ENCODE measurements at places on chromosomes 3 and 15. TPM values are rescaled to one million over a fixed set of nuclear protein-coding genes. Genes with fewer than 3 reads are reported as not detected.

PIK3CB gene
- 24.8 TPM for total RNA-seq

GRCh38 chr3:140433431-140433830, 244.4 kb upstream of the TRIM42 start:
- no peak for DNase-seq

TJP1 gene
- total RNA-seq, result not detected

SYNPR gene
- total RNA-seq, result not detected

GRCh38 chr3:122092460-122093165, 37.5 kb downstream of the CD86 start:
- peak; percentile 86 for DNase-seq

DNA sequence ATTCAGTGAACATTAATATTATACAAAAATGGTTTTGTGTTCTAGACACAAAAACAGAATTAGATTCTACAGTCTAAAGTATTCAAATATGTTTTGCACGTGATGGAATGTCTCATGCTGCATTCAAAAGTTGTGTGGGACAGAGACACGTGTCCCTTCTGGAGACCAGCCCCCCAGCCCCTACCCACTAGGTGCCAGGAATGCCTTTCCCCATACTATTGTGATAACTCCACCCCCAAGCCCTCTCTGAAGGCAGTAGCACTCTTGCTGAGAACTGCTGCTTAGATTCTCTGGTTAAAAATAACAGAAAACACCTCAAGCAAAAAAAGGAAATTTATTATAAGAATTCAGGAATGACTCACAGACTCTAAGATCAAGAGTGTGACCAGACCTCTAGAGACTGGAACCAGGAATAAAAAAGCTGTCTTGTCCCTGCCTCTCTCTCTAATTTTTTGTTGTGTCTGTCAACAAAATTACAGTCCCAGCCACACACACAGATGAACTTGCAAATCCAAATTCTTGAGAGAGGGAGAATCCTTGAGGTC, 57.7 kb downstream of the PXYLP1 start:
- DNase-seq, result no peak

GRCh38 chr15:31516440-31516839, 189.8 kb downstream of the KLF13 start:
- DNase-seq, result no peak

- peak; percentile 44 for DNase-seq
Observed at GRCh38 chr3:194137008-194137505, 1.1 kb downstream of the HES1 start.

DNA sequence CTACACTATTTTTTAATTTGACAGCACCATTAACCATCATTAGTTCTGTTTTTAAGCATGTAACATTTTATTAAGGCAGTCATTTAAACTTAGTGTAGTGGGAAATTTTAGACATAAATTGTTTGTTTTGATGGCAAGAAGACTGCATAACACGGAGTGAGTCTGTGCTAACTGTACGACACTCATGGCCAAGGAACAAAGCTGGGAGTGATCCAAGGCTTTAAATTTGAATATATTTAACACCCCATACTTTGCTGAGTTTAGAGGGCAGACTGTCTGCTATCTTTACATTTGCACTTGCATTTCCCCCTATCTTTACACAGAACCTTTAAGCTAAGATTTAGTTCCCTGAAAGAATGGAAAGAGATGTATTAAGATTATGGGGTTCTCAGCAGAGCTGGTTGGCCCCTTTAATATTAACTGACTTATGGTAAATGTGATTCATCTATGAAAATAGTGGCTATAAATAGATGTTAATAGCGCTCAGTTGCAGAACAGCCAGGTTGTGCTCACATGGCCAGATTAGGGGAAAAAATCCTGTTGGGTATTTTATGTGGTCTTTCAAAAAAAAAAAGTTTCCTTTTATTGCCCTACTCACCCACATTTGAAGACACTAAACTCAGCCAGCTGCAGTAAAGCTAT, 120.7 kb downstream of the CMSS1 start:
- no peak for DNase-seq

GRCh38 chr3:126541628-126542339, 16.9 kb downstream of the C3orf22 start:
- DNase-seq, result peak; percentile 2

DNA sequence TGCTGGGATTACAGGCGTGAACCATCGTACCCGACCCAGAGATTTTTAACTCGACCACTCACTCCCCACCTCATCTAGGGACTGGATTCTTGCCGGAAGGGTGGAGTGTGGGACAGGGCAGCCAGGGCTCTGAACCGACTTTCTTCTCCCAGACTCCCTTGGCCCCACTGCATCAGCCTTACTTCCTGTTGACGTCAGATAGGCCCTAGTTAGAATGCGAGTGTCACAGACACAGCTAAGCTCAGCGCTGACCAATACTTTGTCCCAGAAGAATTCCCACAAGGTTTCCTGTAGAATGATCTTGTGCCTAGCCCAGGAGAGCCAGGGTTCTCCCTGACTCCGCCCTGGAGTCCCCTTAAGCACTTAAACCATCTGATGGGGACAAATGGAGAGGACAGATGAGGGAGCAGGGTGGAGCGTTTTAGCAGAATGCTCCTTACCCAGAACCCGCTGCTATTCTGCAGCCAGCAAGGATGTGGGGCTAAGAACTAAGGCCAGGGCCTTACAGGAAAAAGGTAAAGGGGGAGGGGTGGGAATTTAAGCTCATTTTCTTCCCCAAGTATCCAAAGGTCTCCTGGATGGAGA, 5.8 kb upstream of the TUSC2 start:
- no peak for DNase-seq

DNA sequence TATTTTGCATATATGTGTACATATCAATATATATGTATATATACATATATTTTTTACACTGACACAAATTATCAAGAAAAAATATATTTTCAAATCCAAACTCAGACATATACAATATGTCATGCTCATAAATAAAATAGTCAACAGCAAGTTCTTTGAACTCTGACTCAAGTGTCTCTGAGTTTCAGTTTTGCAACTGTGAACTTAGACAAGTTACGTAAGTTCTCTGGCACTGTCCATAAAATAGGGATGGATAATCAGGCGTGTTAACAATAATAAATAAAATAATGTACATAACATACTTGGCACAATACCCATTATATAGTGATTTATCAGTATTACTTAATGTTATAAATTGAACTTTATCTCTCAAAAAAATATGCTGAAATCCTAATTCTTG, 12.1 kb upstream of the XRN1 start:
- no peak for DNase-seq

STOML1 gene
- total RNA-seq, result 10.1 TPM

DNA sequence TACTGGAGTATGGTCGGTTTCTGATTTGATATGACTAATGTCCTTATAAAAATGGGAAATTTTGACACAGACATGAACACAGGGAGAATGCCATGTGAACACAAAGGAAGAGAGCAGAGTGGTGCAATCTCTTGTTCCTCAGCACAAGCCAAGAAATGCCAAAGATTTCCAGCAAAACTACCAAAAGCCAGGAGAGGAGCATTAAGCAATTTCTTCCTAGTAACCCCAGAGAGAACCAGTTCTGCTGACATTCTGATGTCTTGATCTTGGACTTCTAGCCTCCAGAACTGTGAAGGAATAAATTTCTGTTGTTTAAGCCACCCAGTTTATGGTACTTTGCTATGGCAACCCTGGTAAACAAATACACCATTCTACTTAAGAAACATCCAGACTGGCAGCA, 227.8 kb upstream of the MRPL3 start:
- no peak for DNase-seq

GRCh38 chr15:80450811-80451321, 46.7 kb downstream of the ARNT2 start:
- no peak for DNase-seq

GRCh38 chr3:190825386-190826016, 37.0 kb downstream of the GMNC start:
- DNase-seq, result no peak

DNA sequence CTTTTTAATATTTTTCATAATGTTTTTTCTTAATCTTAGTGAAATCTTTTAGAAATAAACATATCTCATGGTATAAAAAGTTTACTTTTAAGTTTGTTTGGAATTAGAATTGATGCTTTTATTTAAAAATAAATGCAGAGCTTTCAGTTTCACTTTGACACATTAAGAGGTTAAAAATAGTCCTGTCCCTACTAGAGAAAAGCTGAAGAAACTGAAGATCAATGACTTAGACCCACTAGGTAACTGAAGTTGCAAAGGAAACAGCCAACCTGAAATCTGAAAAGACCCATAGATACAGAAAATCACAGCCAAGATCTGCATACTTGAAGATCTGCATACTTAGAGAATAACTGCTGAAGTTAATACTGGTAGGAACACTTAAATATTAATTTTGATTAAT, 237.6 kb downstream of the RAP2B start:
- no peak for DNase-seq

- DNase-seq, result peak; percentile 23
Observed at GRCh38 chr3:105527949-105528348, 161.2 kb downstream of the ALCAM start.

FILIP1L gene
- total RNA-seq, result 0.17 TPM

IMPG2 gene
- total RNA-seq, result 0.10 TPM

DNA sequence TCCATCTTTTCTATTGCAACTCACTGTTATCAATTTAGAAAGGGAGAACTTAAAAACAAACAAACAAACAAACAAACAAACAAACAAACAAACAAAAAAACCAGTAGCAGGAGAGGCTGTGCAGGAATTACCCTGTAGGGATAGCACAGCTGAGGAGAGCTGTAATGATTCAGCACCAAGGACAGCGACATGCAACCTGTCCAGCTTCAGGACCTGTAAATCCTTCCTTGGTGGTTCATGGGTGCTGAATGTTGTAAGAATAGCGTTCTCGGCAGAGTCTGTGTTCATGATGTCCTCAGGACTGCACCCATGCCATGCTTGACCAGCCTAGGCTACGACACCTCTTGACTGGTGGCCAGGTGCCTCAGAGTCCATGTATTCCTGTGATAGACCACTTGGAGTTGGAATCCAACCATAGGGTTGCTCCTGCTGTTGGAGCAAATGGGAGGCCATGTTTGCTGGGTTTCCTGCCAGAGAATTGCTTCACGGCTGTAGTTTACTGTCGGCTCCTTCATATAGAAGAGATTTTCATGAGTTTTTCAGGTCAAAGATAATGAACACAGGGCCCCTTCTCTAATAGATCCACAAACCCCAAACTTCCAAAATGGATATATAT, 65.9 kb downstream of the CACNA2D3 start:
- DNase-seq, result peak; percentile 21

DNA sequence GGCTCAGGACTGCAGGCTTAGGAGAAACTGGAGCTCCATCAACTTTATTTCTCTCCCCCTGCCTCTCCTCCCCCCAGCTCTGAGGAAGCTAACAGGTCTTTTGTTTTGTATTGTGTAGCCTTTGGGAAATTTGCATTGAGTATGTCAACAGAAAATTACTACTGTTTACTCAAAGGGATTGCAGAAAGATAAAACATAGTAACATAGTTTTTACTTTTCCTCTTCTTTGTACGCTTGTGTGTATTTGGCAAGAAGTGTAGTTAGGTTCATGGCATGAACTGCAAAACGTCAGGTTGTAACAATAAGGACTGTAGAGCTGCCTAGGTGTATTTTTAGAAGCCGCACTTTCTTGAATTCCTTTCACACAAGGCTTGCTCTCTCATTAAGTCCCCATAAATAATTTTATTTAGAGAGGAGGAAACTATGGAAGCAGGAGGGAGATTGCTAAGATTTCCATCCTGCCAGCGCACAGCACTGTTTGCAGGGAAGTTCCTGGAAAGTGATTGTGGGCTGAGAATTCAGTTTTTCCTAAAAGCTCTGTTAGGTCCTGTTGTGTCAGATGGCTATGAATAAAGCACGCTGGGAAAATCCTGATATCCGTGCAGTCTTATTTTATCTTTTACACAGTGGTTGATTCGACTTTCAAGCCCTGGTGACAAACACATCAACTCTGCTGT, 21.1 kb upstream of the SATB1 start:
- DNase-seq, result no peak

GRCh38 chr3:43105596-43106292, at the start of gene POMGNT2:
Gene POMGNT2, minus strand, starts transcription at chr3:43106079. Its CDS starts 24,648 bp downstream, at chr3:43081431.
- DNase-seq, result peak; percentile 93

Measured in activated CD4-positive, alpha-beta memory T cell treated with anti-CD3 and anti-CD28 coated beads for 36 hours (primary cell).